ENCODE measurements at places on chromosomes 1 and 21.

DNA sequence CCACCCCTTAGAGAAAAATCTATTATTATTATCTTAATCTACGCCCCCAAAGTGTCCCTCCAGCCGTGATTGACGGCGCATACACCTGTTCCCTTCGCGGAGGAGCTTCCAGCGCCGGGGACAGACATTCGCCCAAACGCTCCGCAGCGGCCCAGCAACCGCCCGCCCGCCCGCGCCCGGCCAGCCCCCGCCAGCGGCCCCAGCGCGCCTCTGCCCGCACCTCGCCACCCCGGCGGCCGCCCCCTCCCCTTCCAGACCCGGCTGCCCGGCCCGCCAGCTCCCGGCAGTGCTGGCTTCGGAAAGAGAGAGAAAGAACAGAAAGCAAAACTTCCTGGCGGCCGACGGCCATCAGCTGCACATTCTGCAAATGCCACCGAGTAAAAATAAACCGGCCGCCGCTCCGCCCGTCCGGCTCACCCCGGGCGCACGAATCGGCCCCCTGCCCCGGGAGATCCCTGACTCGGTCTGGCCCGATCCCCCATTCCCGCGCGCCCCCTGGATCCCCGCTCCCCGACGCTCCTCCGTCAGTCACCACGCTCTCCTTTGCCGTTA lies 1.6 kb downstream of the CASZ1 start:
- peak; percentile 76 for DNase-seq

GRCh38 chr1:22447621-22448111 lies 4.0 kb upstream of the ZBTB40 start:
- DNase-seq: no peak

DNA sequence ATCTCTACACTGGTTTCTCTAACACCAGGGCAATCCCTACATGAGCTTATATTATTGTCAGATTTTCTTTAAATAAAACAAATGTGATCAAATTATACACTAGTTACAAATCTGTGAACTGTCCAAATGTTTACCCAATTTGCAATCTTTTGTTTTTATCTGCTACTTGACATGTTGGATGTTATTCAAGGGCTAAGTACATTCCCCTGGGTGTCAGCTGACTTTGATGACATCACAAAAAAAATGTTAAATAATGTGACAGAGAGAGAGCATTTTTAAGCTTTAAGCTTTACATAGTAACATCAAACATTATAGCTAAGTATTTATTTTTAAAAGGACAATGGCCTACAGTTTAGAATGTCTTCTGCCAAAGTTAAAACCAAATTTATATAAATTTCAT lies 431.3 kb upstream of the PKN2 start:
- no peak for DNase-seq

DNA sequence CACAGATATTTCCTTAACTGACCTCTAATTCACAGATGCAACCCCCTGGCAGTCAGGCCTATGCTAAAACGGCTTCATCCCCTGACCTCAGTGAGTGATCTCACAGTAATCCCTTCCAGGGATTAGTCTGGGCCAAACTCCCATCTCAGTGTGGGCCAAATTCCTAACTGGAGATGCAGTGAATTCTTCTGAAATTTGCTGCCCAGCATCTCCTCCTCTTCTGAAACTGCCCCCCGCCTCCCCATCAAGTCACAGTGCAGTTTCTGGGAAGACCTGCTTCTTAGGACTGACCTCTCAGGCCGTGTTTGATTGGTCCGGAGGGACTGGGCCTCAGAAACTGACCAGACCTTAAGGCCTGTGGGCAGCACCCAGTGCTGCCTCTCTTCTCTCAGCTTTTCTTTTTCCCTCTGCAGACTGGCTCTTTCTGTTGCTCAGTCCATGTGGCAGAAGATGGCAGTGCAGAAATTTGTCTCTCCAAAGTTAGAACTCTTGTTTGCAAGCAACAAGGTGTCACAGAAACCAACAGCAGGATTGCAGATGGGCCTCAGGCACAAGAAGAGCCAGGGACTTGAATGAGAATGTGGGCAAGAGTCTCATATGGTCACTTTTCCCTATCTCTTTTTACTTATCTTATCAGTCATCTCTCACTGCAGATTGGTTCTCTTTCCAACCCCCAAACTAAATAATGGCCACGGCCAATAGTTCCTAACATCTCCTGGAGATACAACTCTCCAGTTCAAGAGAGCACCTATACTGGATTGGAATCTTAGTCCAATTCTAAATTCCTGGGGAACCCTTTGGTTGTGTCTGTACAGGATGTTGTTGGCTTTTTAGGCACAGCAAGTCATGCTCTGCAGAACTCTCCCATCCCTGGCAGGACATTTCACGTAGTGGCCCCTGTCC lies 95.5 kb upstream of the RALGPS2 start:
- DNase-seq: no peak

GRCh38 chr1:5129746-5130355 lies 475.4 kb downstream of the AJAP1 start:
- DNase-seq: no peak

GRCh38 chr21:24903994-24904635 lies 703.2 kb downstream of the MRPL39 start:
- no peak for DNase-seq

DNA sequence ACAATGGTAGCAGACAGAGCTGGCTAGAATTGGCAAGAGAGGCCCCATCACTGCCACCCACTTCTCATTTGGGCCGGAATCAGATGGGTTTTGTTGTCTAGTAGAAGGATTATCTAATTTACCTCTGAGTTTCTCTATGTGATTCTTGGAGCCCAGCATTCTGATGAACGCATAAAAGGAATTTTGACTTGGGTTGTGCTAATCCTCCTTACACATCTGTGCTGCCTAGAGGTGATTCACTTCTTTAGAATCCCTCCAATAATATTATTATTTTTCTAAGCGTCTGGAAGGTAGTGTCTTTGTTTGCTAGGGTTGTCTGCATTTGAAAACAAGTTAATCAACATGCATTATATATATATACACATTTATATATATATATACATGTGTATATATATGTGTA lies 118.1 kb downstream of the RUNX1 start:
- DNase-seq: no peak

DNA sequence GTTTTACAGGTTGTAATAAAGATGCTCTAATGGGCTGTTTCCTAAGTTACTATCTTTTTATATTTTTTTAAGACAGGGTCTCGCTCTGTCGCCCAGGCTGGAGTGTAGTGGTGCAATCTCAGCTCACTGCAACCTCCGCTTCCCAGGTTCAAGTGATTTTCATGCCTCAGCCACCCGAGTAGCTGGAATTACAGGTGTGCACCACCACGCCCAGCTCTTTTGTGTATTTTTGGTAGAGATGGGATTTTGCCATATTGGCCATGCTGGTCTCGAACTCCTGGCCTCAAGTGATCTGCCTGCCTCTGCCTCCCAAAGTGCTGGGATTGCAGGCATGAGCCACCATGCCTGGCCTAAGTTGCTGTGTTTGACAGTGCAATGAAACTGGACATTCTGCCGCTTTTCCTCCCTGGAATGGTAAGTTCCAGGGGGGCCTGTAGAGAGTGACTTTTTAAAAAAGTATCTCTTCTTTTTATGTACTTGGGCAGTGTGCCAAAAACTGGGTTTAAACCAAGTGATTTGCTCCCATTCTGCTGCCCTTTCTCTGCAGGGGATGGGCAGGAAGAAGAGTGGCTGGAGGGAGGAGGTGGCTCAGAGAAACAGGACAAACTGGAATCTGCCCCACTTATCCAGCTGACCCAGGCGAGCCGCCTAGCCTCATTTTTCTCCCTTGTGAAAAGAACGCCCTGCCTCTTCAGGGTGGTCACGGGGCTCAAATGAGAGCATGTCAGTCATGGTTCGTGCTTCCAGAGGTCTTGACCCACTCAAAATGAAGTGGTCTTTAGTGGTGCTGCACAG lies 2.3 kb downstream of the SLC37A1 start:
- peak; percentile 93 for DNase-seq

GRCh38 chr1:51296383-51297357 lies 33.7 kb downstream of the TTC39A start:
- DNase-seq: peak; percentile 98

DNA sequence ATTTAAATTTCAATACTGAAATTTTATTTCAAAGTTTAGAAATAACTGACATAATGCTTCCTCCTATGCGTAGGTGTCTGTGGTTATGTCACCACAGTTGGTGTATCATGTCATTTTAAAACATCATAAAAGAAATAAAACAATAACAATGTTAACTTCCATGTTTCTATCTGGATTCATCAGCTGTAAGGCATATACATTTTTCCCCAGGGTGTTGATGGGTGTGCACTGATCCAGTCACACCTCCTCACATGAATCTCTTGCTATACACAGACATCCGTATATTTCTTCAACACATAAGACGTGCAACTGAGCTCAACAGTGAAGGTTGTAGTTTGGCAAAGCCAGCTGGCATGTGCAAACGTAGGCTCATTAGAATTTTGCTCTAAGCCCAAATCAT lies 6.2 kb downstream of the KCNA3 start:
- no peak for DNase-seq

GRCh38 chr21:37130971-37131370 lies 57.9 kb downstream of the TTC3 start:
- no peak for DNase-seq

All from DMS53 (cell line).